ENCODE measurements at places on chromosomes 11 and 22. TPM values are rescaled to one million over a fixed set of nuclear protein-coding genes. Genes with fewer than 3 reads are reported as not detected.

DNA sequence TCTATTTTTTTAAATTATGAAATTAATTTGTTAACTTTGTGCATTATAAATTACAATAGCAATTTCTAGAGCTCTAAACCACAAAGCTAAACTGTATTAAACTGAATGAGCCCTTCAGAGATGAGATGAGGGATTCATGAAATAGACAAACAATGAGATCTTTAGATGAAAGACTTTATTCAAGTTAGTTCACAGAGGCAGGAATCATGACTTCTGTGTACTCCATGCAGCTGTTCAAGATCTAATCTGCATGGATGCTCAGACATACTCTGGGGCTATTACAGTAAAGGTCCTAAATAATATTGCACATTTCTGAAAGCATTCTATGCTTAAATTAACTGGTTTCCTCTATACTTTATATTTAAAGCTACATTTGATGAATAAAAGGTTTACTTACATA, 122.7 kb downstream of the FCHSD2 start:
- H3K4me1 ChIP-seq, result no peaks in the 10 kb centered on the region
- H3K36me3 ChIP-seq, result no peaks in the 10 kb centered on the region
- no peak overlapping the region for H3K27ac ChIP-seq
- no peaks in the 10 kb centered on the region for H3K27me3 ChIP-seq

The C1QTNF4 gene
- total RNA-seq, result not detected

DNA sequence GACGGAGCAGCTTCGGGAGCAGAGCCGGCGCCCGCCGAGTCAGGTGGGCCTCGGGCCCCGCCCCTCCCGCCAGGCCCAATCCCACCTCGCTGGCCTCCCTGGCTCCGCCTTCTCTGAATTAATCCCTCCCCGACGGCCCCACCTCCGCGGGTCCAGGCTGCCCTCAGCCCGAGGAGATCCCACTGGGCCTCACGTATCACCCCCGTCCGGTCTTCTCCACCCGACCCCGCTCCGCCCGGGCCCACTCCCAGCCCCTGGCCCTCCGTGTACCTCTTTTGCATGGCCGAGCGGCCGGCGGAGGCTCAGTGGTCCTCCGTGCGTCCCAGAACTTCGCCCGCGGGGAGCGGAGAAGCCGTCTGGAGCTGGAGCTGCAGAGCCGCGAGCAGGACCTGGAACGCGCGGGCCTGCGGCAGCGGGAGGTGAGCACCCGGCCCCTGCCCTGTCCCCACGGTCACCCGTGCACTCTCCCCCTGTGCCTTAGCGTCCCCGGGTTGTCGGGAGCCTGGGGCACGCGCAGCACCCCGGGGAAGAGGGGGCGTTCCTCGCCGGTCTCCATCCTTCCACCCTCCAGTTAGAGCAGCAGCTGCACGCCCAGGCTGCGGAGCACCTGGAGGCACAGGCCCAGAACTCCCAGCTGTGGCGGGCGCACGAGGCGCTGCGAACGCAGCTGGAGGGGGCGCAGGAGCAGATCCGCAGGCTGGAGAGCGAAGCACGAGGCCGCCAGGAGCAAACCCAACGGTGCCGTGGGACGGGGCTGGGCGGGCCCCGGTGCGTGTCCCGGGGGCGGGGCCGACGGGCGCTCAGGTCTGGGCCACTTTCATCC, 2.2 kb upstream of the CD151 start:
- H3K36me3 ChIP-seq, result no peaks in the 10 kb centered on the region
- H3K4me3 ChIP-seq, result peak overlapping the region; percentile 64
- peaks cover 54% of the 10 kb centered on the region for H3K4me1 ChIP-seq
- peak; percentile 98 for DNase-seq
- no peaks in the 10 kb centered on the region for H3K27me3 ChIP-seq

DNA sequence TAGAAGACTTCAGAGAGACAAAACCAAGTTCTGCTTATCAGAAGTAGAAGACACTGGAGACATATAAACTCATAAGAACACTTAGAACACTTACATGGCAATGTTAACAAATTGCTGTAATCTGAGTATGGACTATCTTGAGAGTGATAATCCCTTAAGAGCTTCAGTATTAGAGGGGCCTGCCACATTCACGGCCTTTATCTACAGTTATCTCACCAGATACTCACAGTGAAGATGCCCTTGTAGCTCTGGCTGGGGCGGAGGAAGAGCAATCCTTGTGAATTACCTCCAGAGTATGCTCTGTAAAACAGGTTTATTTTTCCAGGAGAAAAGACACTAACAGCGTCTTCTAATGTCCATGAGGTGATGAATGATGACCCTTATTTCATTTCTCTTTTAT, 762.8 kb downstream of the FAM181B start:
- no peaks in the 10 kb centered on the region for H3K36me3 ChIP-seq
- no peaks in the 10 kb centered on the region for H3K4me1 ChIP-seq
- H3K27me3 ChIP-seq, result no peaks in the 10 kb centered on the region
- no peak overlapping the region for H3K27ac ChIP-seq
- no peak overlapping the region for H3K4me3 ChIP-seq

The STARD10 gene
- 25.3 TPM for total RNA-seq

The TMA7B gene
- total RNA-seq, result not detected

- H3K27ac ChIP-seq, result no peak overlapping the region
- H3K36me3 ChIP-seq, result peaks cover 28% of the 10 kb centered on the region
- H3K4me3 ChIP-seq, result no peak overlapping the region
- DNase-seq, result peak; percentile 92
- no peaks in the 10 kb centered on the region for H3K27me3 ChIP-seq
- peaks cover 3% of the 10 kb centered on the region for H3K4me1 ChIP-seq
Observed at GRCh38 chr22:49883294-49883640, 29.6 kb downstream of the ZBED4 start.

The NRXN2 gene
- 90.1 TPM for total RNA-seq

The CEND1 gene
- not detected for total RNA-seq

DNA sequence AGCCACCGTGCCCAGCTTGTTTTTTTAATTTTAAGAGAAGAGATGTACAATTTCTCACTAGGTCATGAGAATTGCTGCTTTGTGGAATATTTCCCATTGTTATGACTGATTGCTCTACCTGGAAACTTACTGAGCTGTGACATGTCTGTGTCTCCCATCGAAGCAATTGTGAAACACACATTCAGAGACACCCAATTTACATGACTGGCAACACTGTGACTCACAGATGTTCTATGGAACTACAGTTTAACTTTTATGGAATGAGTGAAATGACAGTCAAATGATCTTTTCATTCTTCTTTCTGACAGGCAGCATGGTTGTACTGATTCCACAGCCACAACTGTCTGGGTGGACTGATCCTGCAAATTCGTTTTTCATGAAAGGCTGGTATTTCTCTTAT, 32.3 kb downstream of the ELF5 start:
- no peak overlapping the region for H3K4me3 ChIP-seq
- no peaks in the 10 kb centered on the region for H3K36me3 ChIP-seq
- no peak for DNase-seq

DNA sequence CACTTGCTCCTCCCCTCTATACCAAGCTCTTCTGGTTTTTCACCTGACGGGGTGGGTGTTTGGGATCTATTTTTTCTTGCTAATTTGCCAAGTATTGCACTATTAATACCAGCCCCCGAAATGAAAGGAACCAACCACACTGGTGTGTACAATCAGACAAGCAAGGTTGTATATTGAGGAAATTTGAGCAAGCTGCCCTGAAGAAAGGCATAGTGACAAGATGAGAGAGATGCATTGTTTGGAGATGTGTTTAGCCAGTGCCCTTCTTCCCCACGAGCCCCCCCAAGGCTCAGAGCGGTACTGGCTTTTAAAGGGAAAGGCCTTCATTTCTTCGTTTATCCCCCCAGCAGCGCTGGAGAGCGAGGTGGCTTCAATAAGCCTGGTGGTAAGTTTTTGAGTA, 15.2 kb upstream of the GAS2L1 start:
- peak; percentile 18 for DNase-seq
- no peak overlapping the region for H3K27ac ChIP-seq

The OR10D3 gene
- not detected for total RNA-seq
